ENCODE measurements at places on chromosomes 5 and 9. TPM values are rescaled to one million over a fixed set of nuclear protein-coding genes. Genes with fewer than 3 reads are reported as not detected.

Gene SNAPC4
- 9.1 TPM for total RNA-seq

Gene BAAT
- 0.13 TPM for total RNA-seq

Gene LVRN
- total RNA-seq, result not detected

Gene GRAMD2B
- total RNA-seq, result 6.2 TPM
